ENCODE measurements at places on chromosomes 5 and 9. TPM values are rescaled to one million over a fixed set of nuclear protein-coding genes. Genes with fewer than 3 reads are reported as not detected.
A peak's percentile ranks its signal among the peaks of the same experiment; 100 is the strongest.

Gene OR1Q1
- total RNA-seq, result not detected

GRCh38 chr5:138528744-138529469 lies 14.1 kb downstream of the ETF1 start:
- DNase-seq, result no peak

Gene PRR7
- total RNA-seq, result not detected

Gene EGFLAM
- total RNA-seq, result not detected

DNA sequence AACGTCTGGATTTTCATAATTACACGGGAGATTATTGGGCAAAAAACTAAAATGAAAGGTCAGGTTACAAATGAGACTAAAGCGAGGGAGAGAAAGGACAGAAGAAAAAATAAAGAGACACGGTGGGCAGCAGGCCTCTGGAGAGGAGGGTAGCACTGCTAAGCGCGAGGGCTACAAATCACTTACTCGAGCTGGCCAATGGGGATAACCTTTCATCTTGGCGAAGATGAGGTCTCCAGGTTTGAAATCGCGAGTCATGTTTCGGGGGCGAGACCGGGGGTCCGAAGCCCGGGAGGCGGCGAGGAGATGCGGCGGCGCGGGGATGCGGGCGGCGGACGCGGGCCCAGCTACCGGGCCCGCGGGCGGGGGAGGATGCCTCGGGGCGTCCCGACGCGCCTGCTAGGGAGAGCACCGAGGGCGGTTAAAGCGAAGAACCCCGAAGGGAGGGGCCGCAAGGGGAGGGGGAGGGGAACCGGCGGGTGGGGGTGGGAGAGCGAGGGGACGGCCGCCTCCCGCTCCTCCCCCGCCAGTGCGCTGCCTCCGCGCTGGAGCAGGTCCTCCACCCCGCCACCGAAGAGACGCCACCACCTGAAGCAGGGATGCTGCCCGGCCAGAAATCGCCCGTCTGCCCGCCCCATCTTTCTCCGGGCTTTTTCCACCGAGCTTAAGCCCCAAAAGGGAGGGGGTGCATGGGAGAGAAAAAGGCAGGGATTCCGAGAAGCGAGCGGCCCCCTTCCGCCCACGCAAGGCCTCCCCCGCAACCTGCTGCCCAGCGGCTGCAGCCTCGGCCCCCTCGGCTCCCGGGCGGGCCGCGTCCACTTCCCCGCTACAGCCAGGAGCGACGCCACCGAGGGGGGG lies 610 bp downstream of the PSIP1 start:
- peak; percentile 76 for DNase-seq

DNA sequence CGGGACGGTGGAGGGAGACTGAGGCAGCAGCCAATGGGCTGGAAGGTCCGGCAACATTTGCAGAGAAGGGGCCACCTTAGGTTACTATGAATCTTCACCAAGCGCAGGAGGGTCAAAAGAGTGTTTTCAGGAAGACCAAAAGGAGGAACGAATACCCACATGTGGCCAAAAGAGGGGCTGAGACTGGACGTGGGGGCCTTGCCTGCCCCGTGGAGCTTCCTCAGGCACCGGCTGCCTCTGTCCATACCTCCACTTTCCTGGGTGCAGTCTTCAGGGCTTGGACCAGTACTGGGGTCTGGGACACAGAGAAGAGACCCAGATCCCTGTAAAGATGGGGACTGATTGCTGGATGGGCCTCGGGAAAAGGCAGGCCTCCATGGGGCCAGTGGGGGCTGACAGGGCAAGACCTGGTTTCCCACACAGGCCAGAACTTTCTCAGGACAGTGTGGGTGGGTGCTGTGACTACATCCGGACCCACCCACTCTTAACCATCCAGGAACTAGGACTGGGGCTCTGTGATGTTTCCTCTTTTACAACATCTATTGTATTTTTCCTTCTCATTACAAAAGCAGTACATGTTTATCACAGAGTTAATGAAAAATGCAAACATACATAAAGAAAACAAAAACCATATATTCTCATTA lies 294.7 kb downstream of the ZSWIM6 start:
- no peak for DNase-seq

GRCh38 chr9:105656131-105656921 lies 5.9 kb upstream of the TAL2 start:
- peak; percentile 38 for DNase-seq

Gene ENTPD2
- 3.5 TPM for total RNA-seq

- no peak for DNase-seq
Measured at GRCh38 chr9:126952205-126952977, 37.8 kb downstream of the RALGPS1 start.

DNA sequence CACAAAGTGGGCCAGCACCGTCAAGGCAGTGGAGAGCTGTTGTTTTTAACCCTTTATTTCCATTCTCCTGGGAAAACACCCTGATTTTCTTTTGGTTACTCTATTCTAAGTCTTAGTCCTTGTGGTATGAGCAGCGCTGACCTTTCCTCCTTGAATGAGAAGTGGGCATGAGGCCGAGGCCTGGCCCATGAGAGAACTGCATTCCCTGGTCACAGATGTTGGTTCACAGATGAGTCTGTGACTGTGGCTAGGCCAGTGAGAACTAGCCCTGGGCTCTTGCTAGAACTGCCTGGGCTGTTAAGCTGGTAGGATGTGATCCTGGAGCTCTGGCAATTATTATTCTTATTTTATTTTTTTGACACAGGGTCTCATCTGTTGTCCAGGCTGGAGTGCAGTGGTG lies 71.7 kb upstream of the KLF9 start:
- DNase-seq, result no peak

DNA sequence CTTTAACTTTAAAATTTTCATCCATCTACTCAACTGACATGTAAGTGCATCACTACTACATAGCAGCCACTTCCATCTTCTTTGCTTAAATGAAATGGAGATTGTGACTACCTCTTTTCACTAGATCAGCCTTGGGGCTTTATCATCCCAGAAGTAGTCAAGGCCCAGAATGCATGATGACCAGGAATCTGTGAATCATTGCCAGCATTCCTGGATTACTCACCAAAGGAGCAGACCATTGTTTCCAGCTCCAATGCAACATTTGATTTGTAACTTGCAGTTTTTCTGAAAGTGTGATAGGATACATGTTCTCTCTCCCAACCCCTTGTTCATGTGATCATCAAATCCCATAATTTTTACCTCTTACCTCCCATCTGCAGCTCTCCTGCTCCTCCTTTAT lies 65.1 kb downstream of the PLPPR1 start:
- DNase-seq, result no peak

Gene PCDHB6
- total RNA-seq, result not detected

Gene CCDC171
- total RNA-seq, result 2.7 TPM

GRCh38 chr5:33933723-33934169 lies 2.4 kb upstream of the RXFP3 start:
- DNase-seq, result no peak

- DNase-seq, result no peak
Measured at GRCh38 chr9:116423149-116423548, 264.0 kb upstream of the TRIM32 start.

Gene EXOSC3
- total RNA-seq, result 55.3 TPM

GRCh38 chr9:129235931-129236331 lies 57.9 kb upstream of the IER5L start:
- peak; percentile 57 for DNase-seq

- peak; percentile 42 for DNase-seq
Measured at GRCh38 chr5:76303921-76304320, 99.2 kb upstream of the IQGAP2 start.

DNA sequence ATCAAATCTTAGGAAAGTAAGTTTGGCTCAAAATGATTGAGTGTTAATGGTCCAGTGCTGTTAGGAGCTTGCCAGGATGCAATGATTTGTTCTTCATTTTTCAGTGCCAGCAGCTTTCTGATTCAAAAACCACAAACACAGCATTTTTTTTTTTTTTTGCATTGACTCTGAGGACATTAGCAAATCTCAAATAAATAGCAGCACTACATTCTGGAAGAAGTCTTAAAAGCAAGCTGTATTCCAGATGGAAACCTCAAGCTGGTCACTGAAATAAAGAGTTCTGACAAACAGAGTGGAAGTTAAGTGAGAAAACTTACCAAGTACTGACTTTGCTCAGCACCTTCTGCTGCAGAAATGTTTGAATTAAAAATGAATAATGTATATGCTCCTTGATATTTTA lies 1653.1 kb upstream of the CDH9 start:
- no peak for DNase-seq

GRCh38 chr9:116074658-116075057 lies 78.9 kb upstream of the PAPPA start:
- no peak for DNase-seq

Gene ISL1
- total RNA-seq, result 20.7 TPM
